ENCODE measurements at places on chromosomes 3 and 15.

DNA sequence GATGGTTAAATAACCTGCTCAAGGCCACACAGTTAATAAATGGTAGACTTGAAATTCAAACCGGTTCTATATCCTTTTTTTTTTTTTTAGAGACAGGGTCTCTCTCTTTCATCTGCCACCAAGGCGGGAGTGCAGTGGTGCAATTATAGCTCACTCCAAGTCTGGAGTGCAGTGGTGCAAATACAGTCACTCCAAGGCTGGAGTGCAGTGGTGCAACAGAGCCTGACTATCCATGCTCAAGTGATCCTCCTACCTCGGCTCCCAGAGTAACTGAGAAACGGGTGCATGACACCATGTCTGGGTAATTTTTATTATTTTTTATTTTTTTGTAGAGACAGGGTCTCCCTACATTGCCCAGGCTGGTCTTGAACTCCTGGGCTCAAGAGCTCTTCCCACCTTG, 23.4 kb downstream of the DPP8 start:
- DNase-seq = no peak

DNA sequence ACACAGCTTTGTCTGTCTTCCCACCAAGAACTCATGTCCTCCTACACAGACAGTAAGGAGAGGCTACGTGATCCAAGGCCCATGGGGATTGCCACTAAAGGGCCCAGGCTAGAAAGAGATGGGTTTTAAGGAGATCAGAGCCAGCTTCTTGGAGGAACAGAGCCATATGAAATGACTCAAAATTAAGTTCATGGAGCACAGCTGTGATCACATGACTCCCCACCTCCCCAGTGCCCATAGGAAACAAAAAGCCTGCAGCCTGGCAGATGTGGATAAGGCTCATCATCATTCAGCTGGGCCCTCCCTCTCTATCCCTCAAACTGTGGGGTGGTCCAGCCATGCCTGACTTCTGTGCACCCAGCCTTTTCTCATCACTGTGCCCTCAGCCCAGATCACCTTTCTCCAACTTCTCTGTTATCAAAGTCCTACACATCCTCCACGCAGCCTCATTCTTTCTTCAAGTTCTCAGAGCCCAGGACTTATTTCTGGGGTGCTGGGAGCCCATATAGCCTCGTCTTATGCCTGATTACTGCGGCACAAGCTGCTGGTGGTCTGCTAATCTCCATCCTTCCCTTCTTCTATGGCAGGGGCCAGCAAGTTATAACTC, 137.6 kb downstream of the SMAD6 start:
- DNase-seq = no peak

DNA sequence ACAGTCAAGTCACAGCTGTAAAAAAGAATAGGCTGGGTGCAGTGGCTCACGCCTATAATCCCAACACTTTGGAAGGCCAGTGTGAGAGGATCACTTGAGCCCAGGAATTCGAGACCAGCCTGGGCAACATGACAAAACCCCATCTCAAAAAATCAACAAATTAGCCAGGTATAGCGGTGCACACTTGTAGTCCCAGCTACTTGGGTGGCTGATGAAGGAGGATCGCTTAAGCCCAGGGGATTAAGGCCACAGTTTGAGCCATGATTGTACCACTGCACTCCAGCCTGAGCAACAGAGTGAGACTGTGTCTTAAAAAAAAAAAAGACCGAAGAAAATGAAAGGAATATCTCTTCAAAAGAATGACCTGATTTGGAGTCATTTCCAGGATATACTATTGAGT, 6.6 kb downstream of the HERC1 start:
- no peak for DNase-seq

DNA sequence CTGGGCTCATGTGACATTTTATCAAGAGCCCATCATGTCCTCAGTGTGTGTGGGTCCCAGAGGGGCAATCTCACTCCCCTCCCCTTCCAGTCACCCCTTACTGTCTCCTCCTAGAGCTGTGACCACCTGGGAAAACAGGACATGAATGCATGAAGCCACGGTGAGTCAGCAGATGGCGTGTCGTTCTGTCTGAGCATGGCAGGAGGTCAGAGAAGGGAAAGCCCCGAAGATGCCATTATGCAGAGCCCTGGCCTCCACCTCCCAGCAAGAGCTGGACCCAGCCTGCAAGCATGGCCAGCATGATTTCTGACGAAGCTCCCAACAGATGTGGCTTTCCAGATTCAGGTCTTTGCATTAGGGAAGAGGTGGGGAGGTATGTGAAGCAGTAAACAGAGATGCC, 118.5 kb downstream of the TLE3 start:
- no peak for DNase-seq

DNA sequence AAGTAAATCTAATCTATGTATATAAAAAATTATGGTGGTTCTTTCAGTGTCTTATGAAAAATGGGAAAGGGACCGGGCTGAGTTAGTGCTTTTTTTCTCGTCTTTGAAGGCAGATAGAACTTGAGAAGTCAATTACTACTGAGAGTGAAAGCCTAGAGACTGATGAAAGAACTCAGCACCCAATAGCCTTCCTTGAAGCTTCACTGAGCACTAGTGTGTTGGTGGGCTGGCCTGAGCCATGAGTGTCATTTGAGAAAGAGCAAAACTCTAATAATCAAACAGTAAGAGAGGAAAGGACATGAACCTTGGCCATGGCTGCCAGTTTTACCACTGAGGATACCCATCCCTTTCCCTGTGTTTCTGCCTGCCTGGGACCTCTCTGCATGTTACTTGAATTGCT, 428.3 kb upstream of the RASGRP1 start:
- DNase-seq = no peak

DNA sequence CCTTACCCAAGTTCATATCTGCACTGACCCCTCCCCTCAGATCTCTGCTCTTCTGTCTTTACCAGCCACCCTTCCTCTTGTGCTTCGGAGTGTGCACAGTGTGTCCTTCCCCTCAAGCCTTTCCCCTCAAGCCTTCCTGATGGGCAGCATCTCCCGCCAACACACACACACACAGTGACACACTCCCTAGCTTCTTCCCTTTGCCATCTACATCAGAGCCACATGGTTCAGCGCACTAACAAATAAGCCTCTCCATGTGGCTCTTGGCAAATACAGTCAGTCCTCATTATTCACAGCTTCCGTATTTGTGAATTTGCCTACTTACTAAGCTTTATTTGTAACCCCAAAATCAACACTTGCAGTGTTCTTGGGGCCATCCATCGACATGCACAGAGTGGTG, 37.5 kb downstream of the SH3BP5 start:
- no peak for DNase-seq

DNA sequence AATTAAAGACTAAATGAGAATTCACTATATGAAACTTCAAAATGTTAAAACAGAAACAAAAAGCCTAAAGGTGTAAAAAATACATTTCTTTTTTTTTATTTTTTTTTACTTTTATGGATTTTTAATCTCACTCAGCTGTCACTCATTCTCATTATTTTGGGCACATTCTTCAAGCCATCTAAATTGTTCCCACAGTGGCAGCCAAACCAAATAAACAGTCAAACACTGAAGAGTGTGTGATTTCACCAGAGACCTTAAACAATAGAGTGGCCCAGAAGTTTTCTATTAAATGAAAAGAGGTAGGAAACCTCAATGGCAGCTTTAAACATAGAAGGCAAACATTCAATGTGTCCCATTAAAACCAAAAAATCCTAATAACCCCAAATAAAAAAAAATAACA, 616.1 kb downstream of the OTOL1 start:
- DNase-seq = no peak

DNA sequence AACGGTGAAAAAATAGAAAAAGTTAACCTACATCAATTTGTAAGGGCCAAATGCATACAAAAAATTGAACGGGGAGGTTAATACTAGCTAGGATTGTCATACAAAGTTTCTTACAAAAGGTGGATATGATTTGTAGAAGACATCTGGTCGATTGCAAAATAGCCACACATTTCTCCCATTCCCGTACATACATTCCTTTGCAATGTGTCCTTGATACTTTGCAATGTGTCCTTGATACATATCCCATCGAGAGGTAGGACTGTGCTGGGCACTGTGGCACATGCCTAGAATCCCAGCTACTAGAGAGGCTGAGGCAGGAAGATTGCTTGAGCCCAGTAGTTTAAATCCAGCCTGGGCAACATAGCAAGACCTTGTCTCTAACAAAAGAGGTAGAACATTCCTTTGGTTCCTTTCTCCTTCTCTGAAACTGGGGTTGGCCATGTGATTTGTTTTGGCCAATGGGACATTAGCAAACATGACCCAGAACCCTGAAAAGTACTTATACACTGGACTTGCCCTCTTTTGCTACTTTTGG, 9.5 kb downstream of the TTBK2 start:
- no peak for DNase-seq

- no peak for DNase-seq
Measured at GRCh38 chr15:57025264-57025926, 107.0 kb downstream of the TCF12 start.

DNA sequence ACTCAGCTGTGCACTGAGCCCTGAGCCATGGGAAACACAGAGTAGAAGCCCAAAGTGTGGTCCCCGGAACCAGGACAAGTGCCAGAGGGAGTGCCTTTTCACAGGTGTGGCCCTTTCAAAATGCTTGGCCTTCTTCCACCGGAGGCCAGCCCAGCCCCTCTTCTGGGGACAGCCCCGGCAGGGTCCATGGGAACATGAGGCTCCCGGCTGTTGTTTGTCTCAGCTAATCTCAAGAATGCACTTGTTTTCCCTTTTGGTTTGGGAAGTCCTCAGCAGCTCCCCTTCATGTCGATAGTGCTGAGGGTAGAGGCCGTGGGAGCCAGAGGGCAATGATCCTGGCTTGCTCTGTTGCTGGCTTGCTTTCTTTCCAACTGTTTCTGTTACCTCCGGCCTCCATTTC, 91.1 kb upstream of the MRPS22 start:
- DNase-seq = no peak

GRCh38 chr3:71425491-71426071, 157.9 kb downstream of the FOXP1 start:
- DNase-seq = no peak

- no peak for DNase-seq
Measured at GRCh38 chr3:128940252-128940651, 53.6 kb downstream of the CFAP92 start.

- DNase-seq = no peak
Measured at GRCh38 chr3:31531452-31531991, 1.2 kb upstream of the STT3B start.

DNA sequence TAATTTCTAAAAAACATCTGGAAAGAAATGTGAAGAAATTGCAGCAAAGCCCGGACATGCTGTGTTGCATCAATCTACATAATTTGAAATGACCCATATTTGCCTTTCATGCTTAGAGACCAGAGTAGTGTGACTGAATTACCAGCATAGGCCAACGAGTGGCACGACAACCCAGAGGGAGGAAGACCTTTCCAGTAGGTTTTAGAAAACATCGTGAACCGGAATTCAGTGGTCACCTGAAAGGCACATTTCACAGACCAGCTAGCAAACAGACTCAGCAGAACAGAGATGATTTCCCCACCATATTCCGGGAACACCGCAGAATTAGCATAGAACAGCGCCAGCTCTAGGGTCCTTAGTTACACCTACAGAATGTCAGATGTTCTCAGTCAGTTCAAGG, 620.0 kb upstream of the ZNF385D start:
- DNase-seq = no peak

- DNase-seq = no peak
Measured at GRCh38 chr15:92801774-92802464, 98.2 kb upstream of the CHD2 start.

GRCh38 chr3:67048067-67048714, 50.1 kb downstream of the KBTBD8 start:
- no peak for DNase-seq

DNA sequence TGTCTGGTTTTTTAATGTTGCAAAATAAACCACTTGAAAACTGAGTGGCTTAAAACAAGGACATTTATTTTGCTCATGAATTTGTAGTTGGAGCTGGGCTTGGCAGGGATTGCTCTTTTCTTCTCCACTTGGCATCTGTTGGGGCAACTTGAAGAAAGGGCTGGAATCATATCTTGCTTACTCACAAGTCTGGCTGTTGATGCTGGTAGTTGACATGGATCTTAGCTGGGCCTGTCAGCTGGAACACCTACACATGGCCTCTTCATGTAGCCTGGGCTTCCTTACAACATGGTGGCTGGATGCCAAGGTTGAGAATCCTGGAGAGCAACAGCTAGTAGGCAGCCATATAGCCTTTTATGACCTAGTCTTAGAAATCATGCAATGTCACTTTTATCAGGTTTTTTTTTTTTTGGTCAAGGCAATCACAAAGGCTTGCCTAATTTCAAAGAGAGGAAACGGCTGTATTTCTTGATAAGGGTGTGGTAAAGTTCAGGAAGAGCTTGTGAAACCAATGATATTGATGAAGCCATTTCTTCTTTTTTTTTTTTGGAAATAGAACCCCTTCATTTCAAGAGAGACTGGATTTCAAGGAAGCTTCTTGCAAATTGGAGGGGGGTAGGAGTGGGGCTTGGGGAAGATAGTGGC, 262.1 kb downstream of the IL20RB start:
- no peak for DNase-seq

GRCh38 chr3:51942603-51943450, 664 bp downstream of the PARP3 start:
- DNase-seq = no peak

GRCh38 chr3:124834723-124835718, 52.1 kb downstream of the ITGB5 start:
- DNase-seq = no peak

DNA sequence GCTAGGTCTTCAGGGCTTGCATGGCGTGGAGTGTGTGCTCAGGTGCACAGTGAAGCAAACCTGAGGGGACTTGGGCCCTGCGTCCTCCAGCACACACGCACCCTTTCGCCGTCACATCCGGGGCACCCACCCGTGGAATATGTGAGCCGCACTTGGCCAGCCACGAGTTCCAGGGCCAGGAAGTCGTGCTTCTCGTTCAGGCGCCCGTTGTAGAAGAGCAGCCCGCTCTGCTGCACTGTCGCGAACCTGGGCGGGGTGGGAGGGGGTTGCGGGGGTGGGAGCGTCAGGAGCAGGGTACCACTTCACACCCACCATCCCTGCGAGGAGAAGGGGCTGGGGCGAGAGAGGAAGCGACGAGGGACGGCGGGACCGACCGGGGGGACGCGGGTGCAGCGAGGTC, 7.1 kb downstream of the CELSR3 start:
- no peak for DNase-seq

- DNase-seq = no peak
Measured at GRCh38 chr3:181735911-181736310, 24.2 kb downstream of the SOX2 start.

DNA sequence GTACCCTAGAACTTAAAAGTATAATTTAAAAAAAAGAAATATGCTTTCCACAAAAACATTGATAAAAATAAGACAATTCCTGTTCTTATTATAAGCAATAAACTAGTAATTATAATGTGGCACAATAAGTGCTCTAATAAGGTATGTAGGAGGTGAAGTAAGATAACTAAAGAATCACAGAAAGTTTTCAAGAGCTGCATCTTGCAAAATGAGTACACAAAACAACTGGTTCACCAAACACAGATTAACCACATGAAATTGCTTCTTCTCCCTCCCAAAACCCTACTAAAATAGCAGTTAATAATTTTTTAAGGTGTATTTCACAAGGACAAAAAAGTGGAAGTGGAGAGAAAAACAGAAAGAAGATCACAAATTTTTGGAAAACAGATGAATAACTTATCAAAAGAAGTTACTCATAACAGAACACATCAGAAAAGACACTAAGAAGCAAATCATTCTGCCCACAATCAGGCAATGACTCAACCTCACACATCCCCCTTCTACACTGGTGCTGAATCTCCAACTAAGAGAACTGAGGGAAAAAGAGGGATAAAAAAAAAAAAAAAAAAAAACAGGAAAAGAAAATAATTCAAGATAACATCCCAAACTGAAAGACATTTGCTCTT, 64.2 kb downstream of the TBC1D5 start:
- no peak for DNase-seq

GRCh38 chr3:194285850-194286197, 65.3 kb downstream of the CPN2 start:
- no peak for DNase-seq
